ENCODE measurements at places on chromosomes 2 and 18. TPM values are rescaled to one million over a fixed set of nuclear protein-coding genes. Genes with fewer than 3 reads are reported as not detected.

RAB27B gene
- total RNA-seq = 0.14 TPM

TEX51 gene
- total RNA-seq = not detected

PTH2R gene
- total RNA-seq = 0.12 TPM

RAPH1 gene
- total RNA-seq = 3.7 TPM

KCNE4 gene
- total RNA-seq = not detected

SLC4A3 gene
- not detected for total RNA-seq

RANBP2 gene
- 58.8 TPM for total RNA-seq

SALL3 gene
- not detected for total RNA-seq

ERMN gene
- total RNA-seq = 3.5 TPM

SH2D6 gene
- total RNA-seq = 4.0 TPM

SLC30A3 gene
- 1.5 TPM for total RNA-seq

- DNase-seq = no peak
- peaks cover 2% of the 10 kb centered on the region for H3K36me3 ChIP-seq
- H3K4me3 ChIP-seq = no peak overlapping the region
- H3K27ac ChIP-seq = no peak overlapping the region
Measured at GRCh38 chr18:48571639-48572384, 33.0 kb downstream of the CTIF start.

GRCh38 chr2:179248024-179248348 lies 16.6 kb downstream of the SESTD1 start:
- DNase-seq = no peak
- H3K4me3 ChIP-seq = peak overlapping the region; percentile 76
- H3K36me3 ChIP-seq = no peaks in the 10 kb centered on the region
- H3K27me3 ChIP-seq = no peaks in the 10 kb centered on the region
- H3K27ac ChIP-seq = no peak overlapping the region
- peaks cover 34% of the 10 kb centered on the region for H3K4me1 ChIP-seq

GRCh38 chr2:235897992-235898391 lies 270.2 kb downstream of the GBX2 start:
- no peak overlapping the region for H3K4me3 ChIP-seq
- no peaks in the 10 kb centered on the region for H3K4me1 ChIP-seq
- no peak overlapping the region for H3K27ac ChIP-seq
- DNase-seq = no peak
- H3K36me3 ChIP-seq = no peaks in the 10 kb centered on the region

DNA sequence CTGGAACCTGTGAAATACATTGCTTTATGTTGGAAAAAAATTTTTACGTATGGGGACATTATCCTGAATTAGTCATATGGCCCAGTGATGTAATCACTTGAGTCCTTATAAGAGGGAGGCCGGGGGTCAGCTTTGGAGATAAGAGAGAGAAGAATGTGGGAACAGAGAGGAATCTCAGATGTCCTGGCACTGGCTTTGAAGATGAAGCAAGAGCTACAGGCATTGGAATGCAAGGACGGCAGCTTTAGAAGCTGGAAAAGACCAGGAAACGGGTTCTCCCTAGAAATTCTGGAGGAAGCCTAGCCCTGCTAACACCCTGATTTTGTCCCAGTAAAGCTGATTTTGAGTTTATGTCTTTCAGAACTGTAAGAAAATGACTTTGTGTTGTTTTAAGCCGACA lies 1129.9 kb upstream of the GYPC start:
- no peak for DNase-seq
- H3K4me3 ChIP-seq = no peak overlapping the region
- no peaks in the 10 kb centered on the region for H3K36me3 ChIP-seq
- H3K27ac ChIP-seq = no peak overlapping the region

DNA sequence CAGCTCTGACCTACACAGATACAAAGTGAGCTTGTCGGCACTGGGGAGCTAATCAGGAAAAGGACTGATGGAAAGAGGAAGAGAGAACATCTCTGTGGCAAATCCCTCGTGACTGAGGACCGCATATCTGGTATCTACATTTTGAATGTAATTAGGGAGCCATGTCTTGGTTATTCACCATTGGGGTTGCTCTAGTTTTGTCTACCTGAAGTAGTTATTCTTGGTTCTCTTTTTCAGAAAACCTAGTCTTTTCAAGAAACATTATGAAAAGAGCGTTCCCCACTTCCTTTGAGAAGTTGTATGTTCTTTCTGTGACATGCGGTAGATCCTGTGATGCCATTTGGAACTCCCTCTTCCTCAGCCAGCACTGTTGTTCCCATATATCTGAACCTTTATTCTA lies 104.4 kb downstream of the DOCK10 start:
- H3K36me3 ChIP-seq = peaks cover 25% of the 10 kb centered on the region
- H3K4me3 ChIP-seq = peak overlapping the region; percentile 68
- no peaks in the 10 kb centered on the region for H3K27me3 ChIP-seq
- peak overlapping the region; percentile 98 for H3K27ac ChIP-seq
- DNase-seq = no peak
- peaks cover 92% of the 10 kb centered on the region for H3K4me1 ChIP-seq

DNA sequence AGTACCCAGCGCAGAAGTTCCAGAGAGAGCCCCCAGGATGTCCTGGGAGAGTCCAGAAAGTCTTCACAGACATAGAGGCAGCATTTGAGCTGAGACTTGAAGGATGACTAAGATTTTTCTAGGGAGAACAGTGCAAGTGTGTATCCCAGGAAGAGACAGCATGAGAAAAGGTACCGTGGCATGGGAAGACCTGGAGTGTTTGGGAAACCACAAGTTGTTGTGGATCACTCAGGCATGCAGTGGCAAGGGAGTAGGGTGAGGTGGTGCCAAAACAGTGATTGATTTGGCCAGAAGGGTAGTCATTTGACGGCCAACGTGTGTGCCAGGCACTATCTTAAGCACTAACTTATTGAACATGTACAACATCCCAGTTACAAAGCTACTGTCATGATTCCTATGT lies 24.5 kb upstream of the KCNK3 start:
- DNase-seq = no peak
- H3K4me3 ChIP-seq = no peak overlapping the region
- no peaks in the 10 kb centered on the region for H3K4me1 ChIP-seq
- H3K36me3 ChIP-seq = no peaks in the 10 kb centered on the region
- no peak overlapping the region for H3K27ac ChIP-seq

DNA sequence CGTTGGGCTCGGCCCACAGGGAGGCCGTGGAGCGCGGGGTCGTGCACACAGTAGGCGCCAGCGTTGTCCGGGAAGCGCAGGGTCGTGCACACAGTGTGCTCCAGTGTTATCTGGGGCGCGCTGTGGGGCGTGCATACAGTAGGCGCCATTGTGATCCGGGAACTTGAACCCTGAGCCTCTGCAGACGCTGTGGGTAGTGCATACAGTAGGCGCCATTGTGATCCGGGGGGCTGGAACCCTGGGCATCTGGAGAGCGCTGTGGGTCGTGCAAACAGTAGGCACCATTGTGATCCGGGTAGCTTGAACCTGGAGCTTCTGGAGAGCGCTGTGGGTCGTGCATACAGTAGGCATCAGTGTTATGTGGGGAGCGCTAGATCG lies 793 bp downstream of the ZNF236 start:
- peaks cover 4% of the 10 kb centered on the region for H3K36me3 ChIP-seq
- H3K4me3 ChIP-seq = peak overlapping the region; percentile 90
- H3K27me3 ChIP-seq = no peaks in the 10 kb centered on the region
- H3K4me1 ChIP-seq = peaks cover 64% of the 10 kb centered on the region
- no peak for DNase-seq

- no peak overlapping the region for H3K4me3 ChIP-seq
- H3K4me1 ChIP-seq = no peaks in the 10 kb centered on the region
- no peak for DNase-seq
- H3K27ac ChIP-seq = no peak overlapping the region
Measured at GRCh38 chr2:178627401-178627800, 147.1 kb downstream of the PLEKHA3 start.

- H3K27me3 ChIP-seq = no peaks in the 10 kb centered on the region
- no peaks in the 10 kb centered on the region for H3K36me3 ChIP-seq
- no peak overlapping the region for H3K27ac ChIP-seq
- no peak for DNase-seq
Measured at GRCh38 chr2:163252199-163252598, 413.6 kb upstream of the KCNH7 start.

DNA sequence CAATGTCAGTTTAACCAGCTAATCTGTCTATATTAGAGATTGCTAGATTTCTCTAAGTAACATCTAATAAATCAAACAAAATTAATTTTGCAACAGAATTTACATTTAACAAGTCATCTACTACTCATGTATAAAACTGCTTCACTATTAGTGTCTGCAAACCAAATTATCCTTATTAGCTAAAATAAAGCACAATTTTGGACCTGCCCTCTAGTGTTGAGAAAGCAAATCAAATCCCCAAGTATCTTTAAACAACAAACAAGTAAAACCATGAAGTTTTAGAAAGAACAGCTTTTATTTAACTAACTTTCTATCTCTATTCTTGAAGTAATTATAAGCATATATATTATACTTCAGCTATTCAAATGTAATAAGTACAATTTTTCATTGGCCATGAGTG lies 113.1 kb upstream of the SP3 start:
- no peak overlapping the region for H3K27ac ChIP-seq
- H3K4me1 ChIP-seq = no peaks in the 10 kb centered on the region
- H3K36me3 ChIP-seq = peaks cover 8% of the 10 kb centered on the region
- no peak overlapping the region for H3K4me3 ChIP-seq

GRCh38 chr2:74743778-74744177 lies 89.7 kb downstream of the SEMA4F start:
- no peak for DNase-seq
- H3K4me1 ChIP-seq = no peaks in the 10 kb centered on the region
- H3K36me3 ChIP-seq = no peaks in the 10 kb centered on the region
- no peak overlapping the region for H3K27ac ChIP-seq
- H3K27me3 ChIP-seq = no peaks in the 10 kb centered on the region
- H3K4me3 ChIP-seq = no peak overlapping the region

GRCh38 chr2:95277246-95277906 lies 3.1 kb downstream of the PROM2 start:
- H3K27me3 ChIP-seq = no peaks in the 10 kb centered on the region
- no peaks in the 10 kb centered on the region for H3K36me3 ChIP-seq
- no peak overlapping the region for H3K27ac ChIP-seq
- DNase-seq = no peak
- no peaks in the 10 kb centered on the region for H3K4me1 ChIP-seq
- H3K4me3 ChIP-seq = no peak overlapping the region

DNA sequence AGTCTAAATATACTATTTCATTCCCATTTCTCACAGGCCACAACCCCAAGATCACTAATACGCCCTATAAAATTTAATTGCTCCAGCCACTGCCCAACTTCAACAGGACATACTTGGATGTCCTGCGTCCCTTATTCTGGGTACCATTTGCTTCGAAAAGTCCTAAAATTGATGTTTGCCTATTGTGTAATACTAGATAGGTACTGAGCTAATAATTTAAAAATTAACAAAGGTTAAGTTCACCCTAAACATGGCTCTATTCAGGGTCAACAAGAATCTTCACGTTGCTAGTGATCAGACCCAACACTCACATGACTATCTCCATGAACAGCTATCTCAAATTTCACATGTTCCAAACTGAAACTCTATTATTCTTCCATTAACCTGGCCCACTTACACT lies 296.4 kb upstream of the RND3 start:
- no peaks in the 10 kb centered on the region for H3K4me1 ChIP-seq
- H3K36me3 ChIP-seq = no peaks in the 10 kb centered on the region
- no peak for DNase-seq
- no peaks in the 10 kb centered on the region for H3K27me3 ChIP-seq

GRCh38 chr2:206918263-206918662 lies 21.1 kb upstream of the CPO start:
- no peaks in the 10 kb centered on the region for H3K27me3 ChIP-seq
- no peak overlapping the region for H3K27ac ChIP-seq
- no peak overlapping the region for H3K4me3 ChIP-seq
- DNase-seq = no peak

GRCh38 chr2:13986119-13986720 lies 646.3 kb upstream of the LRATD1 start:
- DNase-seq = no peak
- H3K27me3 ChIP-seq = no peaks in the 10 kb centered on the region
- no peak overlapping the region for H3K4me3 ChIP-seq
- H3K36me3 ChIP-seq = peaks cover 2% of the 10 kb centered on the region
- H3K27ac ChIP-seq = no peak overlapping the region

- H3K27ac ChIP-seq = no peak overlapping the region
- DNase-seq = no peak
- H3K36me3 ChIP-seq = peaks cover 2% of the 10 kb centered on the region
- H3K27me3 ChIP-seq = no peaks in the 10 kb centered on the region
Measured at GRCh38 chr2:128797092-128797491, 478.4 kb upstream of the HS6ST1 start.

GRCh38 chr2:221981912-221982470 lies 316.8 kb downstream of the PAX3 start:
- no peaks in the 10 kb centered on the region for H3K4me1 ChIP-seq
- no peak for DNase-seq
- H3K36me3 ChIP-seq = no peaks in the 10 kb centered on the region
- H3K27ac ChIP-seq = no peak overlapping the region
- H3K4me3 ChIP-seq = no peak overlapping the region

DNA sequence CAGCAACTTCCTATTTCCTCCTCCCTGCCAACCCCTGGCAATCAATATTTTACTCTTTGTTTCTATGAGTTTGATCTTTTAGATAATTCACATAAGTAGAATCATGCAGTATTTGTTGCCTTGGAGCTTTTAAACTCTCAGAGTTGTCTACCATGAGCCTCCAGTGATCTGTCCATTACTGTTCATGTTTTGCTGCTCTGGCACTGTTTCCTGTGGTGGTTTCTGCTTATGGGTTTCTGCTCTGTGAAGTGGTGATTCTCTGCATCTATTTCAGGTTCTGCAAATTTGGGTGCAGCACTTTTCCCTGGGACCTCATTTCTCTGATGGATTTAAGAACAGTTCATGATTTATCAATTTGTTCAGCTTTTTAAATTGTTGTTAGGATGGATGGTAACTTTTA lies 908.1 kb upstream of the FANCL start:
- H3K36me3 ChIP-seq = no peaks in the 10 kb centered on the region
- H3K4me1 ChIP-seq = no peaks in the 10 kb centered on the region
- H3K4me3 ChIP-seq = no peak overlapping the region
- H3K27me3 ChIP-seq = no peaks in the 10 kb centered on the region
- no peak overlapping the region for H3K27ac ChIP-seq

- H3K4me1 ChIP-seq = no peaks in the 10 kb centered on the region
- no peak for DNase-seq
- H3K27ac ChIP-seq = no peak overlapping the region
- H3K4me3 ChIP-seq = no peak overlapping the region
- no peaks in the 10 kb centered on the region for H3K27me3 ChIP-seq
- no peaks in the 10 kb centered on the region for H3K36me3 ChIP-seq
Measured at GRCh38 chr2:133229974-133230373, 338.3 kb downstream of the NCKAP5 start.

DNA sequence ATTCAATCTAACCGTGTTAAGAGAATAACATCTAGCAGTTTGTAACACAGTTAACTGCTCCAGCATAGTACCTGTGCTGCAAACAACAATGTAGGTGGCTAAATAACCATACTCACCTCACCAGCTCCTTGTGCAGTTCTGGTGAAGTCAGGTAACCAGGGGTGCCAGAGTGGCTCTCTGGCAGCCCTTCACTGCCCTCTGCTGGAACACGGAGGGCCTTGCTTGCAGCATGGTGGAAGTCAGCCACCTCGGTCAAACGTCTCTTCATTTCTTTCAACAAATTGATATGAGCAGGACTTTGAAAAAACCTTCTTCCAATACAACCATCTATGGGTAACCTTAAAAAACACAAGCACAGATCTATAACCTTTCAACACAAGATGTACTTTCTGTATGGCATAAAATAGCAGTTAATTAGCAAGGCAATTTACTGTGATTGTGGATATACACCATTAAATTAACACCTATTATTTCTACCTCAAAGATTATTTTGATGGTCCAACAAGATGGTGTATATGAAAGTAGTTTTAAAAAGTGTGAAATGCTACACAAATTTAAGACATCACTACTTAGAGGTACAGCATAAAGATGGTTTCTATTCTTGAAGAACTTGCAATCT lies 56.6 kb downstream of the EPG5 start:
- no peaks in the 10 kb centered on the region for H3K4me1 ChIP-seq
- H3K27ac ChIP-seq = no peak overlapping the region
- peaks cover 15% of the 10 kb centered on the region for H3K36me3 ChIP-seq
- DNase-seq = peak; percentile 70
- no peak overlapping the region for H3K4me3 ChIP-seq
